ENCODE measurements at places on chromosomes 11 and 22.

GRCh38 chr11:60303661-60304060, 23.2 kb downstream of the MS4A4A start:
- no peak for DNase-seq

DNA sequence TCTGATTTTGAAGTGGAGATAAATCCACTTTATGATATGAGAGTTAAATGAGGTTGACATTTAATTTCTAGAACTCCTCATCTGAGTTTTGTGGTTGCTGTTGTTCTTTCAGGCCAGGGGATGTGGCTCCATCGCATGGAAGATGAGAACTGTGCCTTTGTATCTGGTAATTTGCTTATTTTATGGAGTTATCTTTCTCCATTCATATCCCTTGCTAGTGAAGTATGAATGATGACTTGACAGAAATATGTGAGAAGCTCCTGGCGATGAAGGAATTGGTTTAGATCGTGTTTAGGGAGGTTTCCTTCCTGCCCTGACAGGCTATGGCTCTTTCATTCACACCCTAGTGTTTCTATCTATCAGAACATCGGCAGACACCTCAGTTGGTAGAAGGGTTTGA, 393.7 kb downstream of the ETS1 start:
- DNase-seq, result no peak

DNA sequence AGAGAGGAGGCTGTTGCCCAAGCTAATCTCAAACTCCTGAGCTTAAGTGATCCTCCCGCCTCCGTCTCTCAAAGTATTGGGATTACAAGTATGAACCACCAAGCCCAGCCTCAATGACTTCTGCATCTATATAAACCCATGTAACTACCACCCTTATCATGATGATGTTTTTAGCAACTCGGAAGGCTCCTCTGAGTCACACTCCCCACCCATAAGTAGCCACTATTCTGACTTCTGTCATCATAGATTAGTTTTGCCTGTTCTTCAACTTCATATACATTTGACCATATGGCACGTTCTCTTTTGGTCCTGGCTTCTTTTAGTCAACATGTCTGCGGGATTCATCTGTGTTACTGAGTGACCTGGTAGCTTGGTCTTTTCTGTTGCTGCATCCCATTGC, 6.4 kb upstream of the FOSL1 start:
- peak; percentile 78 for DNase-seq

DNA sequence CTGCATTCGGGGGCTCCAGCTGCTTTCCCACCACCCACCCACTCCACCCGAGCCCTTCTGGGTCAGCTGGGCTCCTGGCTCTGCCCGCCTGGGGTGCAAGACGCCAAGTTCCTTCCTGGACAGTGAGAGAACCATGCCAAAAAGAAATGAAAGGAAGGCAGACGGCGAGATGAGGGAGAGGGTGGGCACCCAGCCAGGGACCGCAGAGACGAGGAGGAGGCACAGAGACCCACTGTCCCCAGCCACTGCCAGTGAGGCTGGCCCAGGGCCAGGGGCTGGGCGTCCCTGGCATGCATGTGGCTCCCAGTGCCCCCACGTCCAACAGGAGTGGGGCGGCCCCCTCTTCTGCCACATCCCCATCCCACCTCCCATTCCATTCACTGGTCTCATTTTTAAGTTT, 10.8 kb upstream of the CD81 start:
- no peak for DNase-seq

- DNase-seq, result no peak
Observed at GRCh38 chr11:78688460-78688859, 113.8 kb upstream of the NARS2 start.

- DNase-seq, result no peak
Observed at GRCh38 chr22:33812360-33812977, 107.8 kb downstream of the LARGE1 start.

- no peak for DNase-seq
Observed at GRCh38 chr11:34481307-34481706, 32.3 kb downstream of the ELF5 start.

DNA sequence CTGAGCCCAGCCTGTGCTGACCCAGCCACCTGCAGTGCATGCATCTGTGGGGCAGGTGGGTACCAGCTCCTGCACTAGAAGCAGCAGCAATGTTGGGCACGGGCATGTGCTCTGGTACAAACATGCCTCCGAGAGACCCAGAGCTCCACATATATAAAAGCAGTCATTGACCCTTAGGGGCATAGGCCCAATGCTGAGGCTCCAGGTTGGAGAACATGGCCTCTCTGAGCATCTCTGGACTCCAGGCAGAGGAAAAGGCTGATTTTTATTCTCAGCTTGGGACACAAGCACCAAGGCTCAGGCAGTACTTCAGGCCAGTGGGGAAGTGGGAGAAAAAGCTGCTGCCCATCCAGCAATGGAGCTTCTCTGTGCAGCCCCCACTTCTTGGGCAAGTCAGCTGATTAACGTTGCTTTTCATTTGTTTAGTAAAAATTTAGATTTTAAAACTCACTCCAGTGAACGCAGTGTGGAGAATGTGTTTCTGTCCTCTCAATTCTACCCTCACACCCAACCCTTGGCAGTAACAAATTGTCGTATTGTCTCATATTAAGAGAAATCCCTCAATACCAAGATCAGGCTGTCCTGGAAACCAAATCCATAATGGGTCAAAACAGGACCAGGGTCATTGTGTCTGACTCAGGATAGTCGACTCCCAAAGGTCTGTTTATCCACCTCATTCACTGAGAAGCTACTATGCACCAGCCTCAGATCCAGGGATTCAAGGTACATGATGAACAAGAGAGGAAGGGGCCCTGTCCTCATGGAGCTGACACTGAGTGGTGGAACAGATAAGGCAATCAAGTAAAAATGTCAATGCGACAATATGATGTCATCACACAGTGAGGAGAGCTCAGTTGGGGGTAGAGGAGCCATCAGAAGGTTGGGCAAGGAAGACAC, 50.6 kb upstream of the TOP3B start:
- no peak for DNase-seq

DNA sequence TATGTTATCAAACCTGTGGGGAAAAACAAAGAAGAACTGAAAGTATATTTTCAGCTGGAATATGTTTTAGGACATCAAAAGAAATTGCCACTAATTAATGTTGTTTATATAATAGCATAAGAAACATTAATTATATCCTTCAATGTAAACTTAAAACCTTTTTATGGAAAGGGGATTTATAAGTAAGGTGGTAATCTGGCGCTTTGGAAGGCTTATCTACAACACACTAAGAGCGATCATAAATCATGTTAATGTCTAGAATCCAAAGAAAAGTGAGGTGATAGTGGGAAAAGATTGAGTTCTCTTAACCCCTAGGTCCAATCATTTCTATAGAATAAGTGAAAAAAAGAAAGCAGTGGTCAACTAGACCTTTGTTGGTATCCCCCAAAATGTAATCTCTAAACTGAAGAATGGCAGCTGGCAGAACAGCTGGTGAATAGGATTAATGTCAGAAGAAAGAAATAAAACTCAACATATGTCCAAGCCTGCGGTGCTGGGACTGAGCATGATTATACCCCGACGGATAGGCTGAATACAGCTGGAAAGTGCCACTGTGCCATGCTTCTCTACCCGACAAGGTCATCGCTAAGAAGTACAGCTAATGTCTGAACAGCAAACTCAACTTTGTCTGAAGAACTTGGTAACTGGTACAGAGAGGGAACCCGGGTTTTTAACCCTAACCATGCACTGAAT, 64.0 kb downstream of the SOX6 start:
- no peak for DNase-seq

GRCh38 chr22:43881091-43882061, 10.4 kb downstream of the PNPLA5 start:
- no peak for DNase-seq

DNA sequence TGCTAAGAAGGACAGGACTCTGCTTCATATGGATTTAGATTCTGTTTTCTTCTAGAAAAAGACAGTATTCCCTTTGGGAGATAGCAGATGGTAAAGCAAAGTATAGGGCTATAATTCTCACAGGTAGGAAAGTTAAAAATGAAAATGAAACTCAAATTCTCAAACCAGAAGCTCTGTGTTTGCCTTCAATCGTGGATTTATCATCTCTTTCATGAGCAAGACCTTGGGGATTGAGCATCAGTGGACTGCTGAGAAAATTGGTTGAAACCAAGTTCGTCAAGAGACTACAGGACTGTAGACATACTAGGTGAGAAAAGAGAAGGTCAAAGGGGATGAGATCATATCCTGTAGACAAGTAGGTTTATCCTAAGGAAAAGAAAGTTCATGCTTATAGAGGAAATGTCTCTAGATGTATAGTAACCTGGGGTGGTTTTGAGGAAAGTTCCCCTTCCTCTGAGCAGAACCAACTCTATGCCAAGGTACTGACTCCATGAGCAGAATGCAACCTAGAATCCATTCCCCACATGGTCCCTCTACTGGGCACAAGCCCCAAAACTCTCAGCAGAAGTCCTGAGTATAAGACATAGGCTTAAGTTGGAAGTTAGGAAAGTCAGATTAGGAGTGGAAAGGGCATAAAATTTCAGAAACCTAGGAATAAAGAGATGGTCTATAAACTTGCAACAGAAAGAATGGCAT, 46.5 kb downstream of the SLC5A12 start:
- no peak for DNase-seq

- DNase-seq, result no peak
Observed at GRCh38 chr11:101748572-101749344, 165.0 kb upstream of the TRPC6 start.

DNA sequence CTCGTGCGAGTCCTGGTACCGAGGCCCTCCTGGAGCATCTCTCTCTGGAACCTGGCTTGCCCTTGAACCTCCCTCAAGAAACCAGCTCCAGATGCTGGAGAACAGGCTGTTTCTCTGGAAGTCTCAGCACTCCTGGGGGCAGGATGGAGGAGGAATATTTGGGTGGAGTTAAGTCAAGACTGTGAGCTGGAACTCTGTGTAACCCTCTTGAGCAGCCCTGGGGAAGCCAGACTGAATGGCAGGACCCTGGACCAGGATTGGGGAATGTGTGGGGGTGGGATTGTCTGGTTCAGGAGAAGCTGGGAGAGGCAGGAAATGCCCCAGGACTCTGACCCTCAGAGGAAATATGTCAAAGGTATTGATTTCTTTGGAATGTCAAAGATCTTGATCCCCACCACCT, 7.7 kb downstream of the CREB3L1 start:
- no peak for DNase-seq

- DNase-seq, result no peak
Observed at GRCh38 chr11:68033708-68034045, 3.2 kb downstream of the NDUFS8 start.

DNA sequence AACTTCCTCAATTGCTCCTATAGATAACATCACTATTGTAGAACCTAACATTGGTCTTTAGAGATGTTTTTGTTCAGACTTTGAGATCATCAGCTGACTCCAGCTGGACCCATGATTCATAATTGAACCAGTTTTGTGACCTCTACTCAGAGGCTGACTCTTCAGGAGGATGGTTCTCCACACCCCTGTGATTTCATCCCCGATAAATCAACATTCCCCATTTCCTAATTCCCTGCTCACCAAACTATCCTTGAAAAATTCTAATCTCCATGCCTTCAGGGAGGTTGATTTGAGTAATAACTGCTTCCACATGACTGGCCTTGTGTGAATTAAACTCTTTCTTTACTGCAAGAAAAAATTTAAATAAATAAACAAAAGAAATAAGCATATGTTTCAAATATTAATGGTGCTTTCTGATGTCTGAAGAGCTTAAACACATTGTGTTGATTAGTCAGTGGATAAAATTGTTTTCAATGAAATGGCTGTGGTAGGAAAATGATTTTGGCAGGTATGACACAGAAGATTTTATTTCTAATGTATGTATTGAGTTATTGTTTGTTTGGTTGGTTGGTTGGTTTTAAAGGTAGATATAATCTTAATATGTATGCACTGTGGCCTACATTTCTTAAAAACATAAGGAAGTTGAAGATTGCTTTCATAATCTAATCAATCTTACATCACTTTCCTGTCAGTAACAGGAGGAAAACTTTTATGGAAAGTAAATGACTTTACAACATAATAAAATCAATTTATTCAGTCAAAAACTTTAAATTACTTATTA, 427.9 kb upstream of the CCDC179 start:
- DNase-seq, result no peak

DNA sequence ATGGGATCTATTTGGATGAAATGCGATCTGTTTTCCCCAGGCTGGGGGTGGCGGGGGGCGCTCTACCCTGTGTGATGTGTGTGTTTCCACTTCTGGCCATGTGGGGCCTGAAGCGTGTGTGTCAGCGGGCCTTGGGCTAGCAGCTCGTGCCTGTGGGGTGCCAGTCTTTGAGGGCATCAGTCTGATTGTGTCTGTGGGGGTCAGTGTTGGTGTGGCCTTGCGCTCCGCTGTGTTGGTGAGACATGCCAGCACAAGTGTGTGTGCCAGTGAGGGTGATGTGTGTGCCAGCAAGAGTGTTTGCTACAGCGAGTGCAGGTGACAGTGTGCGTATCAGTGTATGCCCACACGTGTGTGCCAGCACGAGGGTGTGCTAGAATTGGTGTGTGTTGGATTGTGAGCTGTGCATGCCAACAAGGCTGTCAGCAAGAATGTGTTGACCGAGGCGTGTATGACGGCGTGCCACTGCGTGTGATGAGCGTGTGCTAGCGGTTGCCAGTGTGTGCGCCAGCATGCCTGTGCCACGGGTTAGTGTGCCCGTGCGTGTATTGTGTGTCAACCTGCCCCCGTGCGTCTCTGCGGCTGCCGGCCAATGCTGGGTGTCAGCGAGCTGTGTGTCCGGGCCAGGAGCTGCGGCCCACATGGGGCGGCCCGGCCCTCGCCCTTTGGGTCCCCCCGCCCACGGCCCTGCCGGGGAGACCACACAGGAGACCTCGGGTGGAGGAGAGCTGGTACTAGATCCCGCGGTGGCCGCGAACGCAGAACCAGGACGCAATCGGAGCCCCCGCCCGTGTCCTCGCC, 519 bp downstream of the ARRB1 start:
- DNase-seq, result peak; percentile 68

DNA sequence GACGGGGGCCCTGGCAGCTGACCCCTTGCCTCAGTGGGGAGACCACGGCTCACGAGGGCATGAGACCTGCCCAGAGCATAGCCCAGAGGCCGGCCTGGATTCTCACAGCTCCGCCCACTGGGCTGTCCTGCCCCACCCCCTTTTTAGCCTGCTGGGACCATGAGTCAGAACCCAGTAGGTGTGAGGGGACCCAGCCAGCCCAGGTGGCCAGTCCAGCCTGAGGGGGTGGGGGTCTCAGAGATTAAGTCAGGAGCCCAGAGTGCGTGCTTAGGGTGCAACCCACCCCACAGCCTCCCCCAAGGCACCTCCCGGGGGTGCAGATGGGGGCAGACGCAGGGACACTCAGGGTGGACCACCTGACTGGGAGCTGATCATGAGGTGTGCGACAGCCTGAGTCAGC, 40.1 kb upstream of the PPARA start:
- DNase-seq, result peak; percentile 40

GRCh38 chr11:61696602-61697001, 16.4 kb downstream of the DAGLA start:
- no peak for DNase-seq

- DNase-seq, result no peak
Observed at GRCh38 chr22:25060522-25061071, 108.1 kb downstream of the KIAA1671 start.

DNA sequence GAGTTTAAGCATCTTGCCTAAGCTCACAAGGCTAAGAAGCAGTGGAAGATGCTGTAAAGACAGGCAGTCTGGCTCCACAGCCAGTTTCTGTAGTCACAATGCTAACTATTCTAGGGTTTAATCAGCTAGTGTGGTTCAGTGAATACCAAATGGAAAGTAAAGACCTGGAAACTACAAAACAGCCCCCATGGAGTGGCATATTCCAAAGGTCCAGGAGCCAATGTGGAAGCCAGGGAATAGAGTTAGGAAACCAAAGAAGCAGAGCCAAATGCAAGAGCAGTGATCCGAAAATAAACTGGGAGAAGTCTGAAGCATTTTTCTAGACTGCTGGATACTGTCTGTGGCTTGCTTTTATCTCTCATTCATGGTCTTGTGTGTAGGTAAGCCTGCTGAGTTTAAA, 731.2 kb upstream of the ANO5 start:
- DNase-seq, result no peak

All from RKO (cell line).